Activated CD4-positive, alpha-beta T cell treated with anti-CD3 and anti-CD28 coated beads, Interleukin-2, amount 50 U/mL, for 1 hour (primary cell): ENCODE measurements at places on chromosomes 3 and 15.

DNA sequence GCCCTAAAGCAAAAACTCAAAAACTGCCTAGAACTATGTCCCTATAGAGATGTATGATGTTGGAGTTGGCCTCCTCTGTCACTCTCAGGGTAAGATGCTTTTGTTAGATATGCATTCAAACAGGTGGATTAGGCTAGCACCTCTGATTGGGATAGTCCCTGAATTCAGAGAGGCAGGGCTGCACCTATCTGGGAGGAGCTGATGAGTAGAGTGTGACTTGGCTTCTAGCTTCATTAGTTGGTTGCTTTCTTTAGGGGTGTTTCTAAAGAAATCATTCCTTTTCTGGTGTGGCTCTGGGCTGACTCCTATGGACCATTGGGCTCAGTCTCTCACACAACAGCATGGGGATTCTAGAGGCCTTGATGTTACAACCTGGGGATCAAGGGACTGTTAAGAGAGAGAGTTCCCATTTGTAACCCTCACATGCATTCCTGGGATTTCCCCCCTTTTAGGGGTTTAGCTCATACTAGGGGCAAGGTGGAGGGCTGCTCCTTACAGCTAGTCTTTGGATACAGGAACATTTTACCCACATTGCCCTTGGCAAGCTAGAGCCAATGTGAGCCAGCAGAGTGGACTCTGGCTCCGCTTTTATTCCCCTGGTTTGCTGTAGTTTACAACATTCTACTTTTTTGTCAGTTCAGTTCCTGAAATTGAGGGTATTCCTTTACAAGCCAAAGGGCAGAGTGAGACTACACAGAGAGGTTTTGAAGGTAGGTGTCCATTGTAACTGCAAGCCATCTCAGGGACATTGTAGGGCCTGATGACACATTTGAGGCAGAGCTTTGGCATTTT, 7.5 kb downstream of the ZNF592 start:
- no peak for DNase-seq

DNA sequence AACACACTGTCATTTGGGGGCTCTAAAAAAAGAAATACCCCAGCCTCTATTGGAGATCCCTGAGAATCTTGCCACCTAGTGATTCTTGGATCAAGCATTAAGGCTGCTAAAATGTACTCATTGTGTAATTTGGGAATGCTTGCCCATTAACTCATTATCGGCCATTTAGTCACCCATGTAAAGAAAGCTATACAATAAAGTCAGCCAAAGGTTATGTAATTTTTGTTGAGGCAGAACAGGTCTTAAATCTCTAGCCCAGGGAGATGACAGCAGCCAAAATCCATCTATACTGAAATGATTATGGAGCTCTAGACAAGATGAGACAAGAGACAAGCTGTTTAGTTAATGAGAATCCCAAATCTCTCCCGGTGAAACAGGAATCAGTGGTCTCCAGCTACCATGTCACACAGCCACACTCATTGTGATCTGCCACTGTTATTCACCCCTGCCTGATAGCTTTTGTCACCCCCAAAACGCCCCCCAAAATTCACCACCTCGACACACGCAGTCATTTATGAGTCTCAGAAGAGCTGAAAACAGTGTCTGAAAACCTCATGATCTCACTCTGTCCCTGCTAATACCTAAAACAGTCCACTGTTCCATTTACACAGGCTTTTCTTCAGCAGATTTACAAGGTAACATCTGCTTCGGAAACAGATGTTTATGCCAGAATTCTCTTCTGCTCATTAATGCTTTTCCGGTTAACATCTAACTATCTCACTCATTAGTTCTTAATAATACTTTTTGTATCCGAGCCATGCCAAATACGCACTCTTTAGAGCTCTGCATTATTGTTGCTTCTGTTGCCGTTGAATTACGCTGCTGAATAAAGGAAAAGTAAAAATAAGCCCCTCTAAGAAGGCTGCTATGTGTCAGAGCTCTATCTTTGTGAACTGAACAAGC, 138.5 kb downstream of the RORA start:
- DNase-seq = no peak

GRCh38 chr15:83404121-83404520, 43.0 kb upstream of the SH3GL3 start:
- no peak for DNase-seq

DNA sequence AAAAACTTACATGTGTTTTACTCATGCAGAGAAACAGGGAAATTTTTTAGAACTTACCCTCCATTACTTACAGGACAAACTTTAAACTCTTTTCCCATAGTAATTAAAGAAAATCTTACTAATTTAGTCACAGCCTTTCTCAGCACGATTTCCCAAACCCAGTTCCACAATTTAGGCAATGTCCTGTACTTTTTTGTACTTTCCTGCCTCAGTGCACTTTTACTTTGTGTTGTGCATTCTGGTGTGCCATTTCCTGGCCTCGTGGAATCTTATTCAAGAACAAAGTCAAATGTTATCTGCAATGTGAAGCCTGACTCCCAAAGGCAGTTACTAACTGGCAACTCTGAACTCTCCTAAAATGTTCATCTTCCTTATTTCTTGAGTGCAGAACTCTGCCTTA, 1.9 kb downstream of the SLC33A1 start:
- DNase-seq = no peak

GRCh38 chr3:115626721-115627120, 3.4 kb downstream of the GAP43 start:
- no peak for DNase-seq

GRCh38 chr3:102533784-102534183, 99.0 kb downstream of the ZPLD1 start:
- no peak for DNase-seq

DNA sequence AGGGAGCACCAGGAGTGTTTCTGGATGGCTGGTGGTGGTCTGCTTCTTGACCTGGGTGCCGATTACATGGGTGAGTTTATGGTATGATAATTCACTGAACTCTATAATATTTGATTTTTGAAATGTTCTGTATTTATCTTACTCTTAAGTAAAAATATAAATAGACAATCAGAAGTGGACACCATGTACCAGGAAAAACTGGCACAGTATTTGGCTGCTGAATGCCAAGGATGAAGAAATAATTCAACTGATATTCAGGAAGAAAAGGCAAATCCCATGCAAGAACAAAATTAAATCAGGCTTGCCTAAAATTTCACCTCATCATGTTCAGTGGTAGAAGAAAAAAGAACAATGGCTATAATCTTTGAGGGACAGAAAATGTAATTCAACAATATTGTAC, 51.6 kb downstream of the CRTAP start:
- DNase-seq = no peak

GRCh38 chr15:81751256-81751655, 294.6 kb downstream of the MEX3B start:
- no peak for DNase-seq

DNA sequence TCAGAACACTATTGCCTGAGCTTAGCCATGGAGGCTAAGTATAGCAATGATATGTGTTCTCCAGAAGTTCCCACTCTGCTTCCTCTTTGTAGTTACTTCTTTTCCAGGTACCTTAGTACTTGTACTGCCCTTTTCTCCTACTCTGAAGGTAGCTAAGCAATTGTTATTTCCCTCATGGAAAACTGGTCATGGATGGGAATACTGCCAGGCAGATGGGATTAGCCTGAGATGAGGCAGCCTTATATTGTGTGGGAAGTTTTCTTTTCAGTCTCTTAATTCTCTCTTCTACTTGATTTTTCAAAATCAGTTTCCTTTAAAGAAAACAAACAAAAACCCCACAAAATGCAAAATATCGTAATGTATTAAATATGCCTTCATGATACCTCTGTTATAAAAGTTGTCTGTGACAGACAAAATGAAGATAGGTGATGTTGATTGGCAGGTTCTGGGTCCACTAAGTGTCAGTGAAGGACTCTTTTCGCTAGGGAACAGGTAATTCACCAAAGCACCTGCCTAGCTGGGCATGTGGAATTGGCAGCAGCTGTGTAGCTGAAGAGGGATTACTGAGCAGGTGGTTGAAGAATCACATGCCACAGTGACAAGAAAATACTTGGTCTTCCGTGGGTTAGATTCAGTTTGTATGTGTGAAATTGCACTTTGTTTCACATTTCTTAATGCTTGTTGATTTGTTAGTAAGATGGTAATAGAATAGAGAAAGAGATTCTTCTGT, 4.1 kb downstream of the ZNF609 start:
- no peak for DNase-seq
